Regular cardiac myocyte (primary cell): ENCODE measurements at places on chromosomes 13 and 19. TPM values are rescaled to one million over a fixed set of nuclear protein-coding genes. Genes with fewer than 3 reads are reported as not detected.

The ZNF723 gene
- total RNA-seq, result not detected in 2 replicates

The MRPS31 gene
- total RNA-seq, result 15.5 and 20.3 TPM in 2 replicates

The CCDC61 gene
- 5.4 and 10.9 TPM in 2 replicates for total RNA-seq

The PSG6 gene
- 0.85 TPM in 1 of 2 replicates, not detected in the other for total RNA-seq

The ANKRD24 gene
- 1.2 and 2.3 TPM in 2 replicates for total RNA-seq

The TTC9B gene
- total RNA-seq, result not detected in 2 replicates

The BST2 gene
- total RNA-seq, result 30.7 and 56.7 TPM in 2 replicates

The CALR3 gene
- total RNA-seq, result 0.28 TPM in 1 of 2 replicates, not detected in the other

The ZMYM2 gene
- 30.5 and 54.4 TPM in 2 replicates for total RNA-seq

The ZNF480 gene
- total RNA-seq, result 4.2 and 5.0 TPM in 2 replicates

The CASP14 gene
- total RNA-seq, result not detected in 2 replicates

The CCDC70 gene
- total RNA-seq, result not detected in 2 replicates

The NBEA gene
- total RNA-seq, result 2.7 and 6.2 TPM in 2 replicates

The IL17D gene
- 1.3 and 3.1 TPM in 2 replicates for total RNA-seq

The ZNF627 gene
- total RNA-seq, result 19.4 and 30.2 TPM in 2 replicates

The RPL18 gene
- total RNA-seq, result 2,069 and 2,218 TPM in 2 replicates

The C13orf42 gene
- total RNA-seq, result not detected in 2 replicates

The SPIB gene
- total RNA-seq, result not detected in 2 replicates

The MEDAG gene
- total RNA-seq, result 32.4 and 95.8 TPM in 2 replicates

The A1BG gene
- 6.1 and 14.4 TPM in 2 replicates for total RNA-seq

The ICAM4 gene
- 0.85 and 0.96 TPM in 2 replicates for total RNA-seq

The TGFBR3L gene
- total RNA-seq, result 1.7 and 3.1 TPM in 2 replicates

The CACNA1A gene
- total RNA-seq, result 13.4 and 16.3 TPM in 2 replicates

The CADM4 gene
- total RNA-seq, result 4.2 and 6.8 TPM in 2 replicates

The LACC1 gene
- total RNA-seq, result 7.5 and 87.7 TPM in 2 replicates

The ZNF626 gene
- 19.7 and 24.5 TPM in 2 replicates for total RNA-seq

The ACER1 gene
- total RNA-seq, result not detected in 2 replicates

The ADPRHL1 gene
- 0.56 and 0.58 TPM in 2 replicates for total RNA-seq

The CNMD gene
- total RNA-seq, result not detected in 2 replicates

The TMEM86B gene
- total RNA-seq, result 1.5 and 2.3 TPM in 2 replicates

The MAMSTR gene
- 0.19 and 0.28 TPM in 2 replicates for total RNA-seq

The VSTM1 gene
- not detected in 2 replicates for total RNA-seq

The LILRA2 gene
- not detected in 2 replicates for total RNA-seq

The LGALS14 gene
- total RNA-seq, result not detected in 2 replicates
